NCI-H1092 (cell line): ENCODE measurements at places on chromosomes 2 and 18.

DNA sequence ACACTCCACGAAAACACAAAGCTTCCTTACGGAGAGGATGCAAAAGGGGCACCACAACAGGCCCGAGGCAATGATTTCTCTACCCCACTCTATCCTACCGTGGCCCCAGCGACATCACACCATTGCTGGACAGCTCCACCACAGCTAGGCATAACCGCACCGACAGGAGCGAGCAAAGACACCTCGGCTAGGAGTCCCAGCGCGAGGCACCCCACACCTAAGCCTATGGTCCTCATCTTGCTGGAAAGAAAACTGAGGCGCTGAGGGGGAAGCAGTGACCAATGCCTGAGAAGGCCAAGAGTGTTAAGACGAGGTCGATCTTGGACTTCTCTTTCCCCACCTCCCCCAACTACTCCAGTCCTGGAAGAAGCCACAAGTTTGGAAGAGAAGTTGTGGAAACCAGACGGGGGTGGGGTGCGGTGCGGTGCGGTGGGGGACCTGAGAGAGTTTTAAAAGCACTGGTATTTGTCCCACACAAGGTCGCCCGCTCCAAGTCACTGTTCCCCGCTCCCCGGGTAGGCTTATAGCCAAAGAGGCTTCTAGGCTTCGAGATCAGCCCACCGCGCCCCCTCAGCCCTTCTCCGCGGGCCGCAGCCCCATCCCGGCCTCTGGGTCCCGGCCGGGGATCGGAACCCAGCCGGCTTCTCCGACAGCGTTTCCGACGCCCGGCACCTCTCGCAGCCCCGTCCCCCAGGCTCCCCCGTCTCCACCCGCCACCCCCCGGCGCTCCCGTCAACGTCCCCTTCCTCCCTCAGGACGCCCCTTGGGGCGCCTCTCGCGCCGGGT, 766 bp downstream of the PDE6D start:
- DNase-seq: no peak

- no peak for DNase-seq
These were observed 1053.5 kb upstream of the FAM98A start for GRCh38 chr2:34652636-34653035.

- DNase-seq: no peak
These were observed 99.8 kb downstream of the AKAIN1 start for GRCh38 chr18:5097116-5097703.

DNA sequence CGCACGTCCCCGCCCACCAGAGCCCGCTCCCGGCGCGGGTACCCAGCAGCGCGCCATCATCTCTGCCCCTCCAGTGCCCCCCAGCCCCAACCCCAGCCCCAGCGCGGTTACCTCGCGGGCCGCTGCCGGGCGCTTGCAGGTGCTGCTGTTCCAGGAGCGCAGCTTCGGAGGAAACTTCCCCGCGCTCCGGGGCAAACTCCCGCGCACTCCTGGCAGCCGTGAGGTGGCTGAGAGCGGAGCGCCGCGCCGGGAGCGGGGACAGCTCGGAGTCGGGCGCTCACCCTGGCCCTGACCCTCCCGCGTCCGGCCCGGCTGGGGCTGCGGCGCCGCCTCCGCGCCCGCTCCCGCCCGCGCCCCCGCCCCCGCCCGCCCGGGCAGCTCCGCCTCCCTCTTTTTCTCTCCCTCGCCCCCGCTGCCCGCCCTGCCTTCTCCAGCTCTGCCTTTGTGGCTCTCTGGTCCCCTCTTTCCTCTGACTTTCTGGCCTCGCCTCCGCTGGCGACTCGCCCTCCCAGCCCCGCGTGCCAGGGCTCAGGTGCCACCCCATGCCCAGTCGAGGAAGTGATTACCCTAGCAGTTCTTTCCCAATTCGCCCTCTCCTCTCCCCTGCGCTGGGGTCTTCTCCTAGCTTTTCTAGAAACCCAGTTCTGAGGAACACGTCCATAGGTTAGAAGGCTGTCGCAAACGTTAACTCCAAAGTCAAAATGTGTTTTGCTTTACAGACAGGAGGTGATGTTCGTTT, at the start of gene CHST9:
CHST9 (minus strand) TSS at position 284 of the 739 bp plus-strand sequence. CDS start 42,499 bp downstream, outside the sequence.
- no peak for DNase-seq

DNA sequence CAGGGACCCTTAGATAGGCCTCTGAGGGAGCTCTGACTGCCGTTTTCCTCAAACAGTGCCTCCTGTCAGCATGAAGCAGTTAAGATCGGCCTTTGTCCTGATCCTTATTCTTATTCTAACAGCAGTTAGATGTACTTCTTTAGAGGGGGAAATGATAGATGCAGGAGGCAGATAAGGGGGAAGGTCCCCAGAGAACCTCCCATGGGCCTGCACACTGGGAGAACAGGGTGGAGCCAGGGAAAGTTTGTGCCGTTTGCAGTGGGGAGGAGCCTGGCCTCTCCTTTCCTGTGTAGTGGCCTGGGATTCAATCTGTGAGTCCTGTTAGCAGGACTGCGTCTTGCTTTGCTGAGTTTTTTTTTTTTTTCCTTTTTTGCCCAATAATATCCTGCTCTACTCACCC, 7.9 kb upstream of the INPP4A start:
- DNase-seq: no peak

GRCh38 chr2:225994748-225995405, 595.4 kb downstream of the NYAP2 start:
- no peak for DNase-seq

DNA sequence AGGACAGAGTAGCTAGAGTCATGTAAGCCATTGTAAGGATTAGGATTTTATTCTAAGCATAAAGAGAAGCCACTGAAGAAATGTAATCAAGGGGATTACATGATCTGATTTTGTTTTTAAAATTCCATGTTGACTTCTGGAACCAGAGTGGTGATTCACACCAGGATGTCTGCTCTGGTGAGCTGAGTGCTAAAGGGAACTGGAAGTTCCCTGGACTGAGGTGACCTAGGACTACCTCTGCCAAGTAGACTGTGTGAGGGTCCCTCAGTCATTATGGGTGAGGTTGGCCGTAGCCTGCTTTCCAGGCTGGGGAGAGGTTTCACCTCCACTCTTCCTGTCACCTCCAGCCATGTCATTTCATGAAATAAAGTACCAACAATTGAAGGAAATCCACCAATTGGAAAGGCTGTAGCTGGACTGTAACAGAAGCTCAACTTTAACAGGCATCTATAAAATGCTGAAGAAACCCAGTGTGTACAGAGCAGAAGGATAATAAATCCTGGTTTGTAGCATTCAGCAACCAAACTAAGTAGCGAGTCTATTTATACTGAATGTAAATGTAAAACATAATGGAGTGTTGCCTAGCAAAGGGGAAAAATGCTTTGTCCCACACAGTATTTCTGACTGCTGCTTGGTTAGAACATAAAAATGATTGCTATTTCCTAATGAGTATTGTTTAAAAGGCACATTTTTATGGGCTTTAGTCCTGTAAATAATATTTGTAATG, 507.4 kb upstream of the PKDCC start:
- no peak for DNase-seq

GRCh38 chr2:112138159-112139032, at the start of gene FBLN7:
TSS of gene FBLN7 (plus strand) at chr2:112138385. CDS start at chr2:112138656, 271 bp downstream.
- no peak for DNase-seq

GRCh38 chr2:170533156-170533555, 182.0 kb upstream of the SP5 start:
- DNase-seq: no peak

DNA sequence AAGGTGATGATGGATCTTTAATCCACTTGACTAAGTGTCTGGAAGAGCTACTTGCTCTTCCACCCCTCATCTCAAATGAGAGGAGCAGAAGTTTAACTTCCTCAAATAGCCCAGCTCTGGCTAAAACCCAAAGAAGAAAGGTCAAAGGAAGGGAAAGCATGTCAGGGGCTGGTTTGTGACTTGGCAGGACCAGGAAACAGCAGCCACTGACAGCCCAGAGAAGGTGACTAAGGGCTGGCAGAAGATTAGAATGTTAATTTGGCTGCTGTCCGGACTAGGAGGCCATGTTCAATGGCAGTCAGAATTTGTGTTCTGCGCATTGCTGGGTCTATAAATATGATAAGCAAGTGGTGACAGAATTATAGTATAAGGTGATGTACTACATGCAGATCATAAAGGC, 386.2 kb downstream of the SETBP1 start:
- no peak for DNase-seq

- DNase-seq: no peak
These were observed 359.4 kb upstream of the RAB12 start for GRCh38 chr18:8249811-8250210.
